ENCODE measurements at places on chromosomes 7 and 10. TPM values are rescaled to one million over a fixed set of nuclear protein-coding genes. Genes with fewer than 3 reads are reported as not detected.

GRCh38 chr7:77674878-77675277 is 21.4 kb upstream of the RSBN1L start:
- H3K4me1 ChIP-seq = peaks cover 5% of the 10 kb centered on the region
- no peak overlapping the region for H3K27ac ChIP-seq
- H3K27me3 ChIP-seq = no peaks in the 10 kb centered on the region
- no peaks in the 10 kb centered on the region for H3K36me3 ChIP-seq

DNA sequence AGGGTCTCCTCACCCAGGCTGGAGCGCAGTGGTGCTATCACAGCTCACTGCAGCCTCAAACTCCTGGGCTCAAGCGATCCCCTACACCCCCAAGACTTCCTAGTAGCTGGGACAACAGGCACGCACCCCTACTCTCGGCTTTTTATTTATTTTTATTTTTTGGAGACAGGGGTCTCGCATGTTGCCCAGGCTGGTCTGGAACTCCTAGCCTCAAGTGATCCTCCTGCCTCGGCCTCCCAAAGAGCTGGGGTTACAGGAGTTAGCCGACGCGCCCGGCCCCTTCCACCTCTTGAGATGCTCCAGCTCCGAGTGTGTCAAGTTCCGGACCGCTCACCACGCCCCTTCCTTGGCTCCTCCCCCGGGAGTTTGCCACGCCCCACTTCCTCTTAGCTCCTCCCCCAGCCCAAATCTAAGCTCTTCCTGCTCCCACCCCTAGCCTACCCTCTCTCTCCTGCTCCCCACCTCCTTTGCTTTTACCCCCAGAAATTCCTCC is 6.3 kb downstream of the NAT16 start:
- no peaks in the 10 kb centered on the region for H3K27me3 ChIP-seq
- DNase-seq = peak; percentile 52
- peak overlapping the region; percentile 17 for H3K4me3 ChIP-seq
- H3K4me1 ChIP-seq = peaks cover 20% of the 10 kb centered on the region
- H3K27ac ChIP-seq = no peak overlapping the region
- H3K36me3 ChIP-seq = no peaks in the 10 kb centered on the region

DNA sequence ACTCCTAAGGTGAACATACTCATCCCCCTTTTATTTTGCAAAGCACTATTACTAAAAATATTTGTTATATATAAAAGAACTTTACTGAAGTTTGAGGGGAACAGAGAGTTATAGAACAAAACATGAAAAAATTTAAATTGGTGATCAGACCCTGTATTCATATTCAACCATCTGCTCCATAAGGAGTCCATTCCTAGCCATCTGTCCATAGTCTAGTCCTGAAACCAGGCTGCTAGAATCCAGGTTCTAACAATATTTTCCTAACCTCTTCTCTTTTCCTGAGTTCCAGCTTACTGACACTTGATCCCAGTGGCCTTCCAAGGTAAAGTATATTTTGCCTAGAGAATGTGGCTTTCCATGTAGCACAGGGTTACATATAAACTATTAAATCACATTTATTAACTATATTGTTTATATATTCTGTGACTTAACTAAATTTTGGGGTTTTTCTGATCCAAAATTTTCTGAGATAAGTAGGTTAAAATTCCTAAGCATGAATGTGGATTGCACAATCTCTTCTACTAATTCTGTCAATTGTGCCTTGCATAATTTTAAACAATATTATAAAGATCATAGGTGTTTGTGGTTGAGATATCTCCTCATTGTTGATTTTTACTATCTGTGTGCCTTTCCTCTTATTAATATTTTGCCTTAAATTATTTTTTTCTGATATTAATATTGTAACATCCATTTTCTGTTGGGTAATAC is 137.6 kb upstream of the MAGI2 start:
- H3K36me3 ChIP-seq = no peaks in the 10 kb centered on the region
- no peak for DNase-seq
- no peaks in the 10 kb centered on the region for H3K4me1 ChIP-seq
- H3K4me3 ChIP-seq = no peak overlapping the region
- no peak overlapping the region for H3K27ac ChIP-seq
- H3K27me3 ChIP-seq = no peaks in the 10 kb centered on the region

Gene SCIN
- 9.3 TPM for total RNA-seq

GRCh38 chr10:33818343-33818742 is 483.9 kb upstream of the NRP1 start:
- H3K4me1 ChIP-seq = no peaks in the 10 kb centered on the region
- no peaks in the 10 kb centered on the region for H3K36me3 ChIP-seq
- H3K27me3 ChIP-seq = no peaks in the 10 kb centered on the region
- no peak overlapping the region for H3K27ac ChIP-seq
- H3K4me3 ChIP-seq = no peak overlapping the region
- DNase-seq = no peak

Gene GIMAP4
- total RNA-seq = 40.9 TPM

GRCh38 chr7:73894733-73895551 is 34.0 kb downstream of the TMEM270 start:
- H3K27me3 ChIP-seq = no peaks in the 10 kb centered on the region
- DNase-seq = peak; percentile 37
- H3K27ac ChIP-seq = peak overlapping the region; percentile 45
- H3K36me3 ChIP-seq = no peaks in the 10 kb centered on the region
- no peak overlapping the region for H3K4me3 ChIP-seq
- peaks cover 8% of the 10 kb centered on the region for H3K4me1 ChIP-seq

Gene FAM131B
- total RNA-seq = 0.77 TPM

DNA sequence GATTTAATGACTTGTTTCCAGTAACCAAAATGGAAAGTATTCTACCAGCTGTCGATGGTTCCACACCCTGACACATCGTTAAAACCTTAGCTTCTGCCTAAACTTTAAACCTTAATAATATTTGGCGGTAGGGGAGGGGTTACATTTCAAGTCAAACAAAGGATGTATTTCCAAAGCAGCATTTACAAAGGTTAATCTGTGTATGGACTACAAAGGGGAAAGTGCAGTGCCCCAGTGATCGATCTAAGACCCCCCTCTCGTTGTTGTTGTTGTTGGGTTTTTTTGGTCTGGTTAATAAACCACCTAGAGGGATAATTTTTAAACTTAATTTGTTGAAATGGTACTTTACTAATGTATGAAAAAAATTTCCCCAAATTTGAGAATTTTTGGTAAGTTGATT is 1.1 kb upstream of the STEAP2 start:
- H3K27me3 ChIP-seq = no peaks in the 10 kb centered on the region
- peaks cover 14% of the 10 kb centered on the region for H3K4me1 ChIP-seq
- no peak overlapping the region for H3K27ac ChIP-seq
